ENCODE measurements at places on chromosomes 12 and 14. TPM values are rescaled to one million over a fixed set of nuclear protein-coding genes. Genes with fewer than 3 reads are reported as not detected.

EPYC gene
- total RNA-seq: not detected

DNA sequence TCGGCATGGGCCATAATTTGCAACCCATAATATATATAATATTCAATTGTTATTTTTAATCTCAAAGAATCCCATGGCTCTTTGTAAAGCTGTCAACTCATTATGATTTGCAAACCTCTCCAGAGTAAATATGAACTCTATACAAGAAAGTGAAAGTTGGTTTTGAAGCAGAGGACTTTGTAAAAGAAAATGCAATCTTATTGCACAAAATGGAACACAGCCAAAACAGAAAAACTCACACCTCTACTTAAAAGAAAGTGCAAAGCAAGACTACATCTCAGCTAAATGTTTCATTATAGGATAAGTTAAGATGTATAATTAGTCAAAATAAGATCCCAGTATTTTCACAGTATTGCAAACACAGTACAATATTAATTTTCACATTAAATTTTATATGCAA is 111.2 kb upstream of the FLRT2 start:
- no peak for DNase-seq

DNA sequence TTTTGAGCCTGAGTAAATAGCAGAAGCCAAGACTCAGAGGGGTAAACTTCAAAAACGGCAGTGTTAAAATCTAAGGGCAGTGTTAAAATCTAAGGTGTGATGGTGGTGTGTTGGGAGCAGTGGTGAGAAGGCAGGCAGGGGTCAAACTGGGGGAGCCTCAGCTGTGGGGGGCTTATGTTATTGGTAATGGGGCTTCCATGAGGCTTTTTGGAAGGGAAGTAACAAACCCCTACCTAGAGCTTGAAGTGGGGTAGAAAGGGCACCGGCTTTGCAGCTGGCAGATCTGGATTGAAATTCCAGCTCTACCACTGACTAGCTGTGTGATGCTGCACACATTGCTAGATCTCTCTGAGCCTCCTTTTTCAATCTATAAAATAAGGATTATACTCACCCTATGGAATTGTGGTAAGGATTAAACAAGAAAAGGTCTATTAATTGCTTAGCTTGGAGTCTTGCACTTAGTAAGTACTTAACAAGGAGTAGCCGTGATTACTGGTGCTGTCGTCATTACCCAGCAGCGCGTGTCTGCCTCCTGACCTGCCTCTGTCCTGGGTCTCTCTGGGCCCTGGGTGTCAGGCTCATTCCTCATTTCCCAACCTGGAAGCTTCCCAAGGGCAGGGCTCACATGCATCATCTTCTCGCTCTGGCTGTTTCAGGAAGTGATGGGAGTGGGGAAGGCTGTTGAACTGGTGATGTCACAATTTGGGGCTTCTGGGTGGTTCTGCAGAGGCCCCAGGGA is 18.5 kb upstream of the KRT80 start:
- no peak for DNase-seq

DNA sequence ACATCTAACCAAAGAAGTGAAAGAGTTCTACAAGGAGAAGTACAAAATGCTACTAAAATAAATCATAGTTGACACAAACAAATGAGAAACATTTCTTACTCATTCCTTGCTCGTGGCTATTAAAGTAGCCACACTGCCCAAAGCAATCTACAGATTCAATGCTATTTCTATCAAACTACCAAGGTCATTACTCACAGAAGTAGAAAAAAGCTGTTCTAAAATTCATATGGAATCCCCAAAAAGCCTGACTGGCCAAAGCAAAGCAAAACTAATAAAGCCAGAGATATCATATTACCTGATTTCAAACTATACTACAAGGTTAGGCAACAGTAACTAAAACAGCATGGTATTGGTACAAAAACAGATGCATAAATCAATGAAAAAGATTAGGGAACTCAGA is 305.6 kb downstream of the RPAP3 start:
- DNase-seq: no peak

DNA sequence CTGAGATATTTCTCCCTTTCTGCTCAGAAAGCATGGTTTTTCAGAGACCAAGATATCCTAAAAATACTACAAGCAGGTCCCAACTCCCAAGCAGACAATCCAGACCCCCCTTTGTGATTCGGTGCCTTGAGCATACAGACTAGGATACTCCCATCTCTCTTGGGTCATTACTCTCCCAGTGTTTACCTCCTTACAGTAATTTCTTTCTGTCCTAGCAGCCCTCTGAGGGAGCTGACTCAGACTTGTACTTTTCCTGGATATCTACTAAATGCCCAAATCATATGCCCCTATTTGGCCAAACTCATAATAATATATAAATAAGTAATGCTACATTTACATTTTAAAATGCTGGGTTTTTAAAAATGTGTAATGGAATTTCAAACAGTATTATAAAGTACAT is 355.6 kb downstream of the LRIG3 start:
- no peak for DNase-seq

- DNase-seq: peak; percentile 72
These were observed 2.6 kb upstream of the KLRK1 start for GRCh38 chr12:10392394-10392930.

MIP gene
- 0.34 TPM for total RNA-seq

GRCh38 chr14:38578278-38578681 is 322.4 kb upstream of the CLEC14A start:
- no peak for DNase-seq

LTBR gene
- 37.6 TPM for total RNA-seq

GAS2L3 gene
- total RNA-seq: 3.0 TPM

GRCh38 chr14:101008631-101009336 is 105.3 kb upstream of the RTL1 start:
- DNase-seq: no peak
